Activated CD4-positive, alpha-beta T cell treated with anti-CD3 and anti-CD28 coated beads for 24 hours (primary cell): ENCODE measurements at places on chromosomes 4 and X.

GRCh38 chr4:22029803-22030202 lies 81.2 kb upstream of the KCNIP4 start:
- no peak for DNase-seq

- no peak for DNase-seq
Measured at GRCh38 chr4:38805530-38806145, 1.0 kb upstream of the TLR1 start.

GRCh38 chr4:165684177-165684805 lies 188.7 kb upstream of the TLL1 start:
- no peak for DNase-seq

DNA sequence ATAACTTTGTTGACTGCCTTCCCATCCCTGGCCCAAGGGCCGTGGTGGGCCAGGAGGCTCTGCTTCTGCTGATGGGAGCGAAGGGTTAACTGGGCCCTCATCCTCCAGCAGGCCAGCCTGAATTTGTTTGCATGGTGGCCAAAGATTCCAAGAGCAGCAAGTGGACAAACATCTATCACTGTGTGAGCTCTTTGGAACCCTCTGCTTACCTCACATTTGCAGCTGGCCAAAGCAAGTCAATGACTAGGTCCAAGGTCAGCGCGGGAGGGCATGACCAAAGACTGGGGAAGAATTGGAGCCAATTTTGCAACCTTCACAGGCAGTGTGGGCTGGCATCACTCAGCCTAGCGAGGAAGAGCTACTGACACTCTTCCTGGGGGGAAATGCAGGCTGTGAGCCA lies 67.8 kb upstream of the ATP6AP2 start:
- DNase-seq = no peak

DNA sequence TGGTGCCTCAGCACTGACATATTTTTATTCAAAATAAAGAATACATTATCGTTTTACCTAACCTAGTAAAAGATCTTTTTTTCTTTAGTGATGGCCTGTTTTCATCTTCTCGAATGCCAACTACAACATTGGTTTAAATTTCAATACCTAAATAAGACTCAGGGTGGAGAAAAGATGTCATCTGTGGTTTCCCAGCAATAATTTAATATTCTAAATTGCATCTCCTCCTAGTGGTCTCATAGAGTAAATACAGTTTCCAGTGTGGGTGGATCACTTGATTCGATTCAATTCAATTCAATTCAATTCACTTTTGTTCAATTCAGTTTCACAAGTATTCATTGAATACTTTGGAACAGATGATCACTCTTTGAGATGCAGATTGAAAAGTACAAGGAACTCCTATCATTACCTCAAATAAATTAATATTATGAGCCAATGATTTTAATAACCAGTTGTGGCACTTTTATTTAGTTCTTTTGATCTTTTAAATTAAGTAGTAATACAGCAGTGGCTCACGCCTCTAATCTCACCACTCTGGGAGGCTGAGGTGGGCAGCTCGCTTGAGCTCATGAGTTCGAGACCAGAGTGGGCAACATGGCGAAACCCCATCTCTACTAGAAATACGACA lies 427.2 kb downstream of the FAT4 start:
- no peak for DNase-seq

- DNase-seq = no peak
Measured at GRCh38 chr4:43843501-43843900, 605.1 kb downstream of the KCTD8 start.
